ENCODE measurements at places on chromosomes 2 and 18.

DNA sequence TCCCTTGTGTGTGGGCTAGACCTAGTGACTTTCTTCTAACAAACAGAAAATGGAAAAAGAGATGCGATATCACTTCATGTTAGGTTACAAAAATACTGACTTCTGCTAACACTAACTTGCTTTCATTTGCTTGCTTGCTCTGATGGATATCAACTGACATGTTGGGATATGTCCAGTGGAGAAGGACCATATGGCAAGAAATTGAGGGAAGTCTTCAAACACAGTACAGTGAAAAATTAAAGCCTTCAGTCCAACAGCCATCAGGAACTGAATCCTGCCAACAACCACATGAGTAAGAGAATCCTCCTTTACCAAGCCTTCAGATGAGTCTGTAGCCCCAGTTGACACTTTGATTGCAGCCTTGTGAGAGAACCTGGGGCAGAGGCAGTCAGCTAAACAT, 143.9 kb downstream of the MAIP1 start:
- no peak for DNase-seq

GRCh38 chr2:118670276-118670675, 177.2 kb downstream of the EN1 start:
- DNase-seq = no peak

GRCh38 chr18:29540548-29540947, 1363.6 kb upstream of the CDH2 start:
- DNase-seq = no peak

DNA sequence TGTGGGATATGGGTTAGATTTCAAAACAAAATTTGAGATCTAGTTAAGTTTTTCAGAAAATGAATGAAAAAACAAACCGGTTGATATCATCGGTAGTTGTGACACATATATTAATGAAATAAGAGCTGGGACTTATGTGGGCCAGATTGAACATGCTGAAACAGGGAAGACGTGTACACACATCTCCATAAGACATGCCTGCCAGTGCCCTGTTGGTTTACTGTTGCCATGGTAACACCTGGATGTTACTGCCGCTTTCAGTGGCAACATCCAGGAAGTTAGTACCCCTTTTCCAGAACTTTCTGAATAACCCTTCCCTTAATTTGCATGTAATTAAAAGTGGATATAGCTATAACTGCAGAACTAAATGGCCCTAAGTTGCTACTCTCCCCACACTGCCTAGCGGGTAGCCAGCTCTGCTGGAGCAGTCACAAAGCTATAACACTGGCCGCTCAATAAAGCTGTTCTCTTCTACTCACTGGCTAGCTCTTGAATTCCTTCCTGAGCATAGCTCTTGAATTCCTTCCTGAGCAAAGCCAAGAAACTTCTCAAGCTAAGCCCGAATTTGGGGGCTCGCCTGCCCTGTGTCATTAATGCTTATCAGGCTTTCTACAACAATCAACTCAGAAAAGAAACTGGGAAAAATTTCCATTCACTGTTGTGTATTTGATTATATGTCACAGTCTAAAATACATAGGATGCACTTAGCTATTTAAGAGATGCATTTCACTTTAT, 776.3 kb upstream of the CDH7 start:
- DNase-seq = no peak

DNA sequence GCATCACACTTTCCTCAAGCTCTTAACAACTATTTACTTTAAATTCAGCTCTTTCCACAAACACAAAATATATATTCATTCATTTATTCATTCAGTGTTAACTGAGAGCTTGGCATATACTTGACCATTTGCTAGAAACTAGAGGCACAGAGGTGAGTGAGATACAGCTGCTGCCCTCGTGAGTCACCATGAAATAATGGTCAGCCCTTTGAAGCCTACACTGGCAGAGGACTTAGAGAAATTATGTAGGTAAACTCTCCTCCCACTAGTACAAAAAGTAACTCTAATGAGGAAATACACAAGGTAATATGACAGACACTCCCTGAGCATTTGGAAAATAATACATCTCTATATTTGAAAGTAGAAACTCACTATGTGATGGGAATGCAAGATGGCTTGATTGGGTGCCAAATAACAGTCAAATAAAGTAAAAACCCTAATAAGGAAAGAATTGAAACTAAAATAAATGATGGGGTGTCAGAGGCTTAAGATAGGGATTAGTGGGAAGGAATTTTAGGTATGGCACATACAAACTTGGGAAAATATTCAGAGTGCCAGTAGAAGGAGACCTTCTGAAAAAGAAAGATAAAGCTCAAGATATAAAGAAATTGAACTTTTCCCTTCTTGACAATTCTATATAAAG, 61.1 kb downstream of the ANTXR1 start:
- no peak for DNase-seq

GRCh38 chr18:777021-777420, 35.0 kb downstream of the YES1 start:
- no peak for DNase-seq

- no peak for DNase-seq
Measured at GRCh38 chr2:223000872-223001796, 50.9 kb upstream of the KCNE4 start.

GRCh38 chr2:162317861-162318327, 590 bp downstream of the IFIH1 start:
- no peak for DNase-seq

GRCh38 chr2:226847090-226847489, 11.2 kb downstream of the RHBDD1 start:
- DNase-seq = no peak

DNA sequence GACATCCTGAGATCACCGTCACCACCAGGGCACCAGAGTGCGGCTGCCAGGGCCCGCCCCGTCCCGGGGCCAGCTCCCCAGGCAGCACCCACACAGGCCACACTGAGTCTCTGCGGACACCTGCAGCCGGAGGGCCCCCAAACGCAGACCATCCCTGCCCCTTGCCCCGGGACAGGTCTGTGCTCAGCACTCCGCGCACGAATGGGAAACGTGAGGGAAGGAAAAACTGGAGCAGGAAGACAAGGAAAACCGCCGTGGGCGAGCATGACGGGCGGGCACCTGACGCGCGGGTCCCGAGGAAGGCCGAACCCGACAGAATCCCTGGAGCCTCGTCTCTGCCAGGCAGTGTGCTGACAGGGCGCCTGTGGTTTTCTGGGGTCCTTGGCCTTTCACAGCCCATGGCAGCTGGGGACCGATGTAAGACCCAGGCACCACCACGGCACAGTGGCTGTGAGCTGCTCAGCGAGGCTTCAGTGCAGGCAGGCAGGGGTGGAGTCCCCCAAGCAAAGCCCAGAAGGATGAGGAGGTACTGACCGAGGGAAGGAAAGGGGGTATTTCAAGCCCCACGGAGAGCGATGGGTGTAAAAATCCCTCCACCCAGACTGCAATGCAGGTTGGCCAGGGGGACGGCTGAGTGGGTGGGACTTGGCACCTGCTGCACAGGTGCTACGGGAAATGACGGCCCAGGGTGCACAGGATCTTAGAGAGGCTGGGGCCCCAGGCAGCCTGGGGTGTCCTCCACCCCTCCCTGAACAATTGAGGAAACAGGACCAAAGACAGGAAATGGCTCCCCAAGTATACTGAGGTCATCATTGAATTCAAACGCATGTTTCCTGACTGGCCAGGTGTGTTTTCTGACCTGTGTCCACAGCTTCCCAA, 59.0 kb downstream of the PXDN start:
- no peak for DNase-seq

GRCh38 chr2:101036562-101036961, 34.5 kb downstream of the RPL31 start:
- DNase-seq = no peak

GRCh38 chr2:16615246-16615645, 50.4 kb downstream of the CYRIA start:
- no peak for DNase-seq

DNA sequence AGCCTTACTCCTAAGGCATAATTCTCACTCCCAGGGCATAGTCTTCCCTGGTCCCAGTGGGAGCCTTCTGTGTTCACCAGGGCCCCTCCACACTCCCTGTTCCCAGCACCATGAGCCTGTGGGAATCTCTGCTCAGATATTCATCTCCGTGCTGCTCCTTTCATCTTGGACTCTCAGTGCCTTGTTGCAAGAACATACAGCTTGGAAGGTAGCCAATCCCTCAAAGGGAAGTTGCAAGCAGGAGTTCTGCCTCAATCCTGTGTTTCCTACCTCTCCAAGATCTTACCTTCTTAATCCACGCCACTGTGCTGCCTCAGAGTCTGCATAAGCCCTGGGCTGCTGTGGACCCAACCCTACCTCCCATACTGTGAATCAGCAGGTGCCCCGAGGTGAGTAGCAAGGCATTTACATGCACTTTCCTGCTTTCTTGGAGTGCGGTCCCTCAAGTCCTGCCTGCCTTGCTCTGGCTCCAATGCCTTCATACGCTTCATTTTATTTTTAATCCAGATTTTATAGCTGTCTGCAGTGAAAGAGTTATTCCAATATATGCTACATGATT, 413.8 kb upstream of the RAB6C start:
- DNase-seq = no peak

DNA sequence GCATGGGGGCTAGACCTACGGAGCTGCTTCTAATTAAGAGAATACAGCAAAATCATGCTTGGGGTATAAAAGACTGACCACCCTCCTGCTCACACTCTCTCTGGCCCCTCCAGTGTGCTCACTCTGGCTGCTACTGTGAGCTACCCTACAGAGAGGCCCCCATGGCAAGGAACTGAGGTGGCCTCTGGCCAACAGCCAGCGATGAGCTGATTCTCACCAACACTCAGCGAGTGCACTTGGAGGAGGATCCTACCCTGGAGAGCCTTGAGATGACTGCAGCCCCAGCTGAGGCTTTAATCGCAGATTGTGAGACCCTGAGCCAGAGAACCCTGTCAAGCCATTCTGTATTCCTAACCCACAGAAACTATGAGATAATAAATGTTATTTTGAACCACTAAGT, 88.2 kb downstream of the GFPT1 start:
- DNase-seq = no peak

DNA sequence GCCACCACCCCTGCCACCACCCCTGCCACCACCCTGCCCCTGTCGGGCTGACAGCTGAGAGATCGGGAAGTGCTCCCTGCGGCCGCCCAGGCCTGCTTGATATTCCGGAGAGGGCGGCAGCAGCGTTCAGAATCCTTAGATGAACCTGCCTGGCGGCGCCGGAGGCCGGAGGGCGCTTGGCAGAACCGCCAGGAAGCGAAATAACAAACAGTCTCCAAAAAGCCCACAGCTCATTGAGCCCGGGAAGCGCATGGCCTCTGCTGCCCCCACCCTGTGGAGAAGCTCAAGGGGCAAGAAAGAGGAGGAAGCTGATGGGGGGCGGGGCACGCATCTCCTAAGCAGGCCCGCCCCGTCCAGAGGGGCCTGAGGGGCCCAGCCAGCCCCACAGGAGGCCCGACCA, 92.2 kb upstream of the MBOAT2 start:
- no peak for DNase-seq

DNA sequence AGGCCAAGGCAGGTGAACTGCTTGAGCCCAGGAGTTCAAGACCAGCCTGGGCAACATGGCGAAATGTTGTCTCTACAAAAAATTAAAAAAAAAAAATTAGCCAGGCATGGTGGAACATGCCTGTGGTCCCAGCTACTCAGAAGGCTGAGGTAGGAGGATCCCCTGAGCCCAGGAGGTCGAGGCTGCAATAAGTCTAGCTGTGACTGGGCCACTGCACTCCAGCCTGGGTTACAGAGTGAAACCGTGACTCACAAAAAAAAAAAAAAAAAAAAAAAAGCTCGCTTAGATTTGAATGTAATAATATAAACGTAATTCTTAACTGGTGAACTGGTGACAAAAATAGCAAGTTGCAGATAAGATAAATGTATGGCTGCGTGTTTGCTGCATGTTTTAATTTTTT, 56.5 kb downstream of the TFCP2L1 start:
- no peak for DNase-seq

DNA sequence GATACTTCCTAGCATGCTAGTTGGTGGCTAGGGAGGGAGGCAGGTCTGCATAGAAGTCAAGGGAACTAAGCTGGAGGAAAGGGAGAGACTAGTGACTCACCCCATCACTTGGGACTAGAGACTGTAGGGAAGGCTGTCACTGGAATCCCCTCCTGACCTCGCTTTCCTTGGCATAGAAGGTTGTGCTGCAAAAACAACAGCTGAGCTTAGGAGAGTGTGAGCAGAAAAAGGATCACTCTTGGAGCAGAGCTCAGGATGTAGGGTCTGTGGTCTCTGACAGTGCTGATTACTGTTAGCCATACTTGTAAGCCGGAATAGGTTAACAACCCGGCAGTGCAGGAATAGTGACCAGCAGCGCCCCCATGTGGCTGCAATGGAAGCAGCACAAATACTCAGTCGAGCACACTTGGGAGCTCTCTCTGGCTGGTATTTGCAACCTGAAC, 66.9 kb upstream of the SMAD2 start:
- no peak for DNase-seq

DNA sequence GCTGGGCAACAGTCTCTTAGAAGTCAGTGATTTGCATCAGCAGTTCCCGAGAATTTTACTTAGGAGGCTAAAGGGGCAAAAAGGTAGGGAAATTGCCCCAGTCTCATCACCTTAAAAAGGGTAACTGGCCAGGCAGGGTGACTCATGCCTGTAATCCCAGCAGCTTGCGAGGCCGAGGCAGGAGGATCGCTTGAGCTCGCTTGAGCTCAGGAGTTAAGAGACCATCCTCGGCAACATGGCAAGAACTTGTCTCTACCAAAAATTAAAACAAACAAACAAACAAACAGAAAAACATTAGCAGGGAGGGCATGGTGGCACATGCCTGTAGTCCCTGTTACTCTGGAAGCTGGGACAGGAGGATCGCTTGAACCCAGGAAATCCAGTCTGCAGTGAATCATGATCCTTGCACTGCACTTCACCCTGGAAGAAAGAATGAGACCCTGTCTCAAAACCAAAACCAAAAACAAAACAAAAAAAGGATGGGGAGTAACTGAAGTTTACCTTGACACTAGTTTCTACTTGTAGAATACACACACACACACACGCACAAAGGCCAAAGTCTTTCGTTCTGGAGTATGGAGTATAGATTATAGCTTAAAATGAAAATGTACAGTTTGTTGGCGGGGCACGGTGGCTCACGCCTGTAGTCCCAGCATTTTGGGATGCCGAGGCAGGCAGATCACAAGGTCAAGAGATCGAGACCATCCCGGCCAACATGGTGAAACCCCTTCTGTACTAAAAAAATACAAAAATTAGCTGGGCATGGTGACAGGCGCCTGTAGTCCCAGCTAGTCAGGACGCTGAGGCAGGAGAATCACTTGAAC, 2.7 kb upstream of the GEMIN6 start:
- DNase-seq = no peak
